Osteocyte (in vitro differentiated cells): ENCODE measurements at places on chromosomes 4 and X. TPM values are rescaled to one million over a fixed set of nuclear protein-coding genes. Genes with fewer than 3 reads are reported as not detected.

Gene GABRG1
- not detected in 2 replicates for total RNA-seq

Gene BEND4
- total RNA-seq, result not detected in 2 replicates

Gene CXCL9
- total RNA-seq, result not detected in 2 replicates

Gene SPANXA2
- total RNA-seq, result not detected in 2 replicates

Gene FAM236A
- total RNA-seq, result not detected in 2 replicates

Gene HSFX4
- not detected in 2 replicates for total RNA-seq

Gene SRPX2
- total RNA-seq, result 42.8 and 47.9 TPM in 2 replicates

Gene CXorf38
- 9.9 and 11.4 TPM in 2 replicates for total RNA-seq

Gene NXF2B
- not detected in 2 replicates for total RNA-seq

Gene TMSB15C
- total RNA-seq, result 3.9 and 6.8 TPM in 2 replicates

Gene MAGEA12
- not detected in 2 replicates for total RNA-seq

Gene TLR1
- total RNA-seq, result 0.42 and 0.48 TPM in 2 replicates

Gene FAM114A1
- total RNA-seq, result 120 and 139 TPM in 2 replicates

Gene TMSB15A
- total RNA-seq, result 5.9 and 6.6 TPM in 2 replicates

Gene RBMXL3
- total RNA-seq, result not detected in 2 replicates

Gene MAGEE2
- not detected in 2 replicates for total RNA-seq

Gene EMCN
- 3.3 and 4.1 TPM in 2 replicates for total RNA-seq

Gene AMER1
- total RNA-seq, result 4.8 and 5.0 TPM in 2 replicates

Gene NSUN7
- 1.6 and 2.4 TPM in 2 replicates for total RNA-seq

Gene HHIP
- total RNA-seq, result 0.97 and 1.8 TPM in 2 replicates

Gene STATH
- not detected in 2 replicates for total RNA-seq

Gene ZNF157
- total RNA-seq, result 0.13 and 0.16 TPM in 2 replicates

Gene FGFR3
- total RNA-seq, result 6.4 and 6.9 TPM in 2 replicates

Gene MAP7D3
- 84.7 and 87.4 TPM in 2 replicates for total RNA-seq

Gene VSIG4
- total RNA-seq, result not detected in 2 replicates

Gene OCIAD1
- total RNA-seq, result 146 and 165 TPM in 2 replicates

Gene ITIH6
- total RNA-seq, result not detected in 2 replicates

Gene TMEM255A
- total RNA-seq, result 0.16 TPM in 2 replicates

Gene PNMA3
- total RNA-seq, result not detected in 2 replicates

Gene ATP1B4
- total RNA-seq, result not detected in 2 replicates

Gene CDX4
- total RNA-seq, result not detected in 2 replicates

Gene CORIN
- total RNA-seq, result 1.6 and 2.6 TPM in 2 replicates

Gene HMX1
- 3.2 and 3.5 TPM in 2 replicates for total RNA-seq

Gene HTN3
- total RNA-seq, result not detected in 2 replicates

Gene BLTP1
- 41.6 and 48.1 TPM in 2 replicates for total RNA-seq

Gene VEGFC
- total RNA-seq, result 13.6 and 14.7 TPM in 2 replicates

Gene CT45A7
- total RNA-seq, result not detected in 2 replicates

Gene DCHS2
- total RNA-seq, result 0.13 and 0.16 TPM in 2 replicates

Gene S100G
- not detected in 2 replicates for total RNA-seq

Gene ADH1C
- total RNA-seq, result not detected in 2 replicates

Gene NAA11
- not detected in 2 replicates for total RNA-seq

Gene CHRNA9
- total RNA-seq, result not detected in 2 replicates

Gene SLC9A7
- total RNA-seq, result 1.2 and 1.4 TPM in 2 replicates

Gene NUP62CL
- total RNA-seq, result not detected in 2 replicates

Gene UNC5C
- 0.70 and 0.71 TPM in 2 replicates for total RNA-seq

Gene NWD2
- not detected in 2 replicates for total RNA-seq

Gene PPP2R2C
- not detected in 2 replicates for total RNA-seq

Gene UGT2B11
- not detected in 2 replicates for total RNA-seq

Gene AFP
- total RNA-seq, result not detected in 2 replicates
